Stimulated activated CD8-positive, alpha-beta memory T cell treated with anti-CD3 and anti-CD28 coated beads, Interleukin-12 subunit alpha, Interleukin-12 subunit beta, amount 100 ng/mL, for 1 hour (primary cell): ENCODE measurements at places on chromosomes 11 and 22.

GRCh38 chr11:131572423-131572822, 202.0 kb downstream of the NTM start:
- DNase-seq: no peak

DNA sequence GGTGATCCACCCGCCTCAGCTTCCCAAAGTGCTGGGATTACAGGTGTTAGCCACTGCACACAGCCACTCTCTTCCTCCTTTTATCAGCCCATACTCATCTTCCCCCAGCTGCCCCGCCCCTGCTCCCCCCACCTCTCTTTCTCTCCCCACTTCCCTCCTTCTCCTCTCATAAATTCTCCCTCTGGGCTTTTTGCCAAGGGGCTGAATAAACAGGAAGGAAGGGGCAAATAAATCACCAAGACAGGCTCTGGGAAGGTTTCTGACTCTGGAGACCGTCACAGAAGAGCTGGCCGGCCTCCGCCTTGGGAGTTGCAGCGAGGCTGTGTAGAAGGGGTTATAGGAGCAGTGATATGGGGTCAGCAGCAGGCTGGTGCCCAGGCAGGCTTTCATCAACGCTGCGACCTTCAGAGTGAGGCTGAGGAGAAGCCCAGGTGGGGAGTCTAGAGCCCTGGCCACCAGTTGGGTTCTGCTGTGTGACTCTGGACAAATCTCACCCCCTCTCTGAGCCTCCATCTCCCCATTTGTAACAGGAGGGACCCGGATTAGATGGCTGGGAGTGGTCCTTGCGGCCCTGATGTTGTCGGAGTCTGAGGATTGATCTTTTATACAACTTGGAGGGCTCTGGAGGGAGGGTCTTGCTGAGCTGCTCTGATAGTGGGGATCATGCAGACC, 62.6 kb upstream of the RASD2 start:
- no peak for DNase-seq

- no peak for DNase-seq
Measured at GRCh38 chr22:38645430-38645829, 10.8 kb downstream of the FAM227A start.

DNA sequence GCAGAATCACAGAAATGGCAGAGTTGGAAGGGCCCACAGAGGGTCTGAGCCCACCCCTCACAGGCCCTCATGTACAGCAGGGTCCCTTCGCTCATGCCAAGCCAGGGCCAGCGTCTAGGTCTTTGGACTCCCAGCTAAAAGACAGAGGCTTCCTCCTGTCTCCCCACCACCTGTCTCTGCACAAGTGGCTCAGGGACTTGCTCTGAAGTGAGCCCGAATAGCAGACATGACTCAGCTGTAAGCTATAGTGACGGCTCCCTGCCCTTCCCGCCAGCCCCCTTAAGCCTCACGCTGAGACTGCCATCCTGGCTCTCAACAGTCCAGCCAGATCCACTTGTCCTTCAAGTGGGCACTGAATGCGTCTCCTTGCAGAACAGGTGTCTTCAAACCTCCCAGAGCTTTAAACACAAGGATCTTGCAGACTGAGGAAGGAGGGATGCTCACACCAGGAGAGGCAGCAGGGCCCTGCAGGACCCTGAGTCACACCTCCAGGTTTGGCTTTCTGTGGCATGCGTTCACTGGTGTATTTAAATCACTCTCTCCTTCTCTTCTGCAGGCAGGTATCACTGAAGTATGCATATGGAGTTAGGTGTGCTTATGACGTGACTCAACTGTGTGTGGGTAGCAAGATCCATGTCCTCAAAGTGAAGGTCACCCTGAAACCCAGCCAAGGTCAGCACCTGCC, 154.9 kb downstream of the CACNA1I start:
- no peak for DNase-seq

- DNase-seq: no peak
Measured at GRCh38 chr22:38881997-38882879, 10.2 kb upstream of the CBX6 start.

GRCh38 chr11:26365284-26365683, 33.4 kb downstream of the ANO3 start:
- no peak for DNase-seq
